ENCODE measurements at places on chromosomes 1 and 21. TPM values are rescaled to one million over a fixed set of nuclear protein-coding genes. Genes with fewer than 3 reads are reported as not detected.

- H3K4me3 ChIP-seq = peak overlapping the region; percentile 30
- H3K36me3 ChIP-seq = no peaks in the 10 kb centered on the region
- peaks cover 96% of the 10 kb centered on the region for H3K4me1 ChIP-seq
- DNase-seq = peak; percentile 52
- no peak overlapping the region for H3K27ac ChIP-seq
These were observed 28.5 kb upstream of the KCNA2 start for GRCh38 chr1:110634455-110635311.

- no peaks in the 10 kb centered on the region for H3K36me3 ChIP-seq
- H3K4me1 ChIP-seq = no peaks in the 10 kb centered on the region
- no peak overlapping the region for H3K27ac ChIP-seq
- no peak for DNase-seq
These were observed 44.0 kb downstream of the MAGI3 start for GRCh38 chr1:113434081-113434873.

DNA sequence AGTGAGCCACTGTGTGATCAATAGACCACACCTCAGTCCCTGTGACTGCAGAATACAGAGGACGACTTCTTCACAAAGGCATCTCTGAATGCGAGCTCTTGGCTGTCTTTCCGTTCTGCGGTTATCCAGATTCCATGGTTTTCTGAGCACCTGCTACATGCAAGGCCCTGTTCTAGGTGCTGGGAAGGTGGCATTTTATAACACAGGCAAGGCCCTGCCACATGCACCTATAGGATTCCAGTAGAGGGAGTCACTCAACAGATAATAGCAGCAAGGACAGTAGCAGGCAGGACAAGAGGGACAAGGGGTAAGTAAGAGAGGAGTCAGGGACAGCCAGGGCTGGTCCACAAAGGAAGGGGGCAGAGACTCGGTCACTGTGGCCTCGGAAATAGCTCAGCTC is 9.0 kb downstream of the URB1 start:
- H3K27me3 ChIP-seq = no peaks in the 10 kb centered on the region
- no peak for DNase-seq
- peaks cover 24% of the 10 kb centered on the region for H3K36me3 ChIP-seq
- no peak overlapping the region for H3K27ac ChIP-seq
- H3K4me3 ChIP-seq = no peak overlapping the region
- H3K4me1 ChIP-seq = peaks cover 4% of the 10 kb centered on the region

DNA sequence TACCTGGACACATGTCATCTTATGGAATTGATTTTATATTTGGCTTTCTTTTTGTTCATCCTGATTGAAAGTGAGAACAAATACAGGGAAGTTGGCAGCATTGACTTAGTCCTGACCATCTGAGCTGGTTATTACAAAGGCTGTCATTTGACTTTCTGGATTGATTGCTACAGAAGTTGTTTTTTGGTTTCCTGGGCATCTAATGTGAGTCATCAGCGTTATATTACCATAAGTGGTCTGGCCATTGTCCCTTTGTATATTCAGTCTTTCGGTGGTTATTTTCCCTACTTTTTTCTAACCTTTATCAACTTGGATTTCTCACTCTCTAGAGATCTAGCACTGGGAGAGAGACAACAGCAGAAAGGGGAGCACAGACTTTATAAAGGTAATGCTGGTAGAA is 1646.5 kb downstream of the MRPL39 start:
- H3K4me3 ChIP-seq = no peak overlapping the region
- H3K4me1 ChIP-seq = no peaks in the 10 kb centered on the region
- no peak for DNase-seq
- no peak overlapping the region for H3K27ac ChIP-seq

- no peak overlapping the region for H3K4me3 ChIP-seq
- H3K36me3 ChIP-seq = no peaks in the 10 kb centered on the region
- no peak overlapping the region for H3K27ac ChIP-seq
- H3K27me3 ChIP-seq = no peaks in the 10 kb centered on the region
These were observed 70.9 kb upstream of the POU3F1 start for GRCh38 chr1:38117444-38117887.

DNA sequence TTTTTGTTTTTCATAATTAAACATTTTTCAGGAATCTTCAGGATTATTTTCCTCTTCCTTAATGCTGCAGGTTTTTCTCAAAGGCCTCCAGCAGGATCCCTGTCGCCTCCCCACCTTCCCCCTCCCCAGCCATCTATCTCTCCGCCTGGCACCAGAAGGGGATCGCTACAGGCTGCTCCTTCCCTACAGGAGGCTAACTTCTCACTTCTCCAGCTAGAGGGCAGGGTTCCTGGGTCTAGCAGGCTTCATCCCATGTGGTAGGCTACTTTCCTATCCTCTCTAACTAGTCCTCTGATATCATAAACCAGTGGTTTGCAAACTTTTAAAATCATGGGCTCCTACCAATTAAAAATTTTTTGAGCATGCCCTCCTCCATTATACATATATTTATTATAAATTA is 104.1 kb downstream of the KCNN3 start:
- no peaks in the 10 kb centered on the region for H3K4me1 ChIP-seq
- no peak overlapping the region for H3K4me3 ChIP-seq
- H3K27me3 ChIP-seq = no peaks in the 10 kb centered on the region
- DNase-seq = no peak

GRCh38 chr1:25929016-25929415 is 22.8 kb upstream of the STMN1 start:
- H3K36me3 ChIP-seq = no peaks in the 10 kb centered on the region
- no peaks in the 10 kb centered on the region for H3K27me3 ChIP-seq
- no peak for DNase-seq
- no peak overlapping the region for H3K4me3 ChIP-seq
- no peaks in the 10 kb centered on the region for H3K4me1 ChIP-seq

GRCh38 chr1:169461390-169462000 is 24.2 kb downstream of the SLC19A2 start:
- no peaks in the 10 kb centered on the region for H3K4me1 ChIP-seq
- peaks cover 3% of the 10 kb centered on the region for H3K27me3 ChIP-seq
- H3K36me3 ChIP-seq = no peaks in the 10 kb centered on the region
- no peak overlapping the region for H3K27ac ChIP-seq
- no peak overlapping the region for H3K4me3 ChIP-seq
- DNase-seq = no peak

DNA sequence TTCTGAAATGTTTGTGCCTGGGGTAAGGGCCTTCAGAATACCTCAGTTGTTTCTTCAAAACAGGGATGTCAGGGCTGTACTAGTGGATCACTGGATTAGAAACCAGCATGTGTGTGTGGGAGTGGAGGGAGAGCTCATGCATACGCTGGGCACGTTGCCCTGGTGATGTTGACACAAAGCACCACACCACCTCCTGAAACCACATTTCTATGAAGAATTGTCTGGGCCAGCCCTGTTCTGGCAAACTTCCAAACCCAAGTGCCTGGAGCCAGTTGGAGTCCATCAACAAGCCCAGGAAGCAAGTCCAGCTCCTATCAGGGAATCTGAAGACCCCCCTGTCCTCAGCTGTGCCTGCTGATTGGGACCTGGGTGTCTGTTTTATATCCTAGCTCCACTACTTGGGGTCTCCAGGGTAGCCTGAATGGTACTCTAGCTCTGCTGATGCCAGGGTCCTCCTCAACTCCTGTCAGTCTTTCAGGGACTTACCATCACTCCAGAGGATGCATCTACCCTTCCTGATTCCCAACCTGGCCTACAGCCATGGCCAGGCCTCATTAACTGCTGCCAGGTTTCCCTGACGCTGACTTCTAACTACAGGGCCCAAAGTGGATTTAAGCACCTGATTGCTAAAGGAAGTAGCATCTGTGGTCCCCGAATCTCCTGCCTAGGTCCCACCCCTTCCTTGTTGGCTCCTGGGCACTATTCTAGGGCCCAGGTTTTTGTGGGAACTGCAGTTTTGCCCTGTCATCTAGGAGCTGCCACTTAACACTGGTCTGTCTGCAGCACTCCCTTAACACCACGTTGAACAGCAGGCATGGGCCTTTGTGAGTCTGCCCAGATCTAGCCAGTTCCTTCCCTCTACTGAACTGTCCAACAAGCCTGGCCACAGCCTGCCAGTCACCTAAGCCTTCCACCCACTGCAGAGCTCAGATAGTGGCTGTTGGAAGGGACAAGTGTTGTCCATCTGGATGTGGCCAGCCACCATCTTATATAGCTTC is 45.5 kb downstream of the LPAR3 start:
- H3K4me1 ChIP-seq = peaks cover 15% of the 10 kb centered on the region
- no peak overlapping the region for H3K27ac ChIP-seq
- H3K27me3 ChIP-seq = no peaks in the 10 kb centered on the region
- no peaks in the 10 kb centered on the region for H3K36me3 ChIP-seq

Gene HES3
- total RNA-seq = not detected

Gene CD5L
- total RNA-seq = not detected

Gene NOS1AP
- 0.07 TPM for total RNA-seq

Gene HPDL
- 42.4 TPM for total RNA-seq

Gene DSTYK
- 13.4 TPM for total RNA-seq

Gene FAM151A
- total RNA-seq = not detected

Gene XCL2
- total RNA-seq = 316 TPM

All from CD8-positive, alpha-beta memory T cell (primary cell).